ENCODE measurements at places on chromosomes 7 and 10. TPM values are rescaled to one million over a fixed set of nuclear protein-coding genes. Genes with fewer than 3 reads are reported as not detected.

The SYPL1 gene
- total RNA-seq: 89.1 TPM

The SEPTIN14 gene
- total RNA-seq: not detected

The MDH2 gene
- 186 TPM for total RNA-seq

The RNF148 gene
- total RNA-seq: 0.74 TPM

The SERPINE1 gene
- 28.0 TPM for total RNA-seq

The FAM3C gene
- 45.9 TPM for total RNA-seq
